ENCODE measurements at places on chromosomes 3 and 15.
A peak's percentile ranks its signal among the peaks of the same experiment; 100 is the strongest.

- DNase-seq = no peak
These were observed 18.4 kb upstream of the RHCG start for GRCh38 chr15:89514596-89515406.

DNA sequence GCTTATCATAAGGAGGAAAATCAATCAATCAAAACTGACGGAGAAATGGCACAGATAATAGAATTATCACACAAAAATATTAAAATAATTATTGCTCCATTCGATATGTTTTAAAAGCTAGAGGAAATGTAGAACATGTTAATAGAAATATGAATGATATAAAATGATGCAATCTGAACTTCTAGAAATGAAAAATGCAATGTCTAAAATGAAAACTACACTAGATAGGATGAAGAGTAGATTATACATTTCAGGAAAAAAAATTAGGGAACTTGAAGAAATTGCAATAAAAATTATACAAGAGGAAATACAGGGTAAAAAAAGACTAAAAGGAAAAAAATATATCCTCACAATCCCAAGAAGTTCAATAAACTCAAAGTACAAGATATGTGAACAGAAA is 80.2 kb upstream of the TP63 start:
- no peak for DNase-seq

DNA sequence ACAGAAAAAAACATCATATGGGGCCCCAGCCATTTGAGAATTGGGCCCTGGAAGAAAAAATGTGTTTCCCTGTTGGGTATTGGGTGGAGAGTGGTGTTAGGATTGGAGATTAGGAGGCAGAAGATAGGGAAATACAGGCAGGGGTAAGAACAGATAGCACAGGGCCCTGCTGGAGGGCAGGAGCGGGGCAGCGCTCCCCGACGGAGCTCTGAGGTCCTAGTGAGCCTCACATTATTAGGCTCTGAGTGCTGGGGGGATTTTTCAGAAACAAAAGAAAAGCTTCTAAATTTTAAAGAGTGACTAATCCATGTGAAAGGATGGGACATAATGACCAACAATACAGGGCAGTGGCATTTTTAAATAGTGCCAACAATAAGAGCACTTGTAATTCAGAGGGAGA is 241.2 kb downstream of the SOX2 start:
- no peak for DNase-seq

DNA sequence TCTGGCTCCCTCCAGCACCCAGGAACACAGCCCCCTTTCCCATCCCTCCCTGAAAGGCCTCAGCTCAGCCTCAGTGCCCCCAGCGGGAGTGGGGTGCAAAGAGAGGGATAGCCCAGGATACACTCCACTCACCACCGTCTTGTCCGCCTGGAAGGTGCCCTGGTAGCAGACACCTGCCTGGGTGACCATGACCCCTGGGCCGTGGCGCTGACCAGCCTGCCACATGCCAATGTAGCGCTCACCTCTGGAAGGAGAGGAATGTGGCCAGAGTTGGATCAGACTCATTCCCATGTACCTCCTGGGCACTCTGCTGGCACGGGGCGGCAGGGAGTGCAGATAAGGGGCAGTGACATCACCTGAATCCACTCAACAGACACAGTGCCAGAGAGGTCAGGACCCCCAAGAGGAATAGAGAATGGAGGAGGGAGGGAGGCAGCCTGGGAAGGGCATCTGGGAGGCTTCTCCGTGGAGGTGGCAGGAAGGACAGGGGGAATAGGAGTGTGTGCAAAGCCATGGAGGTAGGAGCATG is 13.1 kb downstream of the ALS2CL start:
- DNase-seq = no peak

DNA sequence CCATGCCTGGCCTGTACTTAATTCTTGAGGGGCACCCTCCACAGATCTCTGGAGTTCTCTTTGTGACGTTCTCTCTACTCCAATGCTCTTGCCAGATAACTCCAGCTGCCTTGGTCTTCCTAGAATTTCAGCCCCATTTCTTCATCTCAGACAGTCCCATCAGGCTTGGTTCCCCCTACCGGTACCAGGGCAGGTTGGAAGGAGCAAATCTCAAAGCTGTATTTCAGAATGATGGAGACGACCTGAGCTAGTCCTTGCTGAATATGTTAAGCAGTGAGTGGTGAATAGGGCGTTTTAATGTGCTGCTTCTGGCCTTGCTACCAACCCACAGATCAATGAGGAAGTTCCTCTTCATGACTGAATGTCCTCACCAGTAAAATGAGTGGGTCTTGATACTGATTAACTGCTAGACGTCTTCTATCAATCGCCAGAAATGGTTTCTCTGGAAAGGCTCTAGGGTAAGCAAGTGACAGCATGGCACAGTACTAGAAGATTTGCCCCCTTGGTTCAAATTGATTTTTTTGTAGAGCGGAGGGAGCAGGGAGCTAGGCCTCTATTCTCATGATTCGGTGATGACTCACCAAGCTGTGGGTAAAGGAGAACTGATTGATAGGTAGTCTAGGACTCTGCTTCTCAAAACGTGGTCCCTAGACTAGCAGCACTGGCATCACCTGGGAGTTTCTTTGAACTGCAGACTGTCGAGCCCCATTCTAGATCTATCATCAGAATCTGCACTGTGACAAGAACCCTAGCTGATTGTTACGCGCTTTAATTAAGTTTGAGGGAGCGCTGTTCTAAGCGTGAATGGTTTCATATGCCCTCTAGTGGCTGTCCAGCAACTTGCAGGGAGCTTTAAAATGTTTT is 67.8 kb downstream of the UBP1 start:
- DNase-seq = peak; percentile 41

DNA sequence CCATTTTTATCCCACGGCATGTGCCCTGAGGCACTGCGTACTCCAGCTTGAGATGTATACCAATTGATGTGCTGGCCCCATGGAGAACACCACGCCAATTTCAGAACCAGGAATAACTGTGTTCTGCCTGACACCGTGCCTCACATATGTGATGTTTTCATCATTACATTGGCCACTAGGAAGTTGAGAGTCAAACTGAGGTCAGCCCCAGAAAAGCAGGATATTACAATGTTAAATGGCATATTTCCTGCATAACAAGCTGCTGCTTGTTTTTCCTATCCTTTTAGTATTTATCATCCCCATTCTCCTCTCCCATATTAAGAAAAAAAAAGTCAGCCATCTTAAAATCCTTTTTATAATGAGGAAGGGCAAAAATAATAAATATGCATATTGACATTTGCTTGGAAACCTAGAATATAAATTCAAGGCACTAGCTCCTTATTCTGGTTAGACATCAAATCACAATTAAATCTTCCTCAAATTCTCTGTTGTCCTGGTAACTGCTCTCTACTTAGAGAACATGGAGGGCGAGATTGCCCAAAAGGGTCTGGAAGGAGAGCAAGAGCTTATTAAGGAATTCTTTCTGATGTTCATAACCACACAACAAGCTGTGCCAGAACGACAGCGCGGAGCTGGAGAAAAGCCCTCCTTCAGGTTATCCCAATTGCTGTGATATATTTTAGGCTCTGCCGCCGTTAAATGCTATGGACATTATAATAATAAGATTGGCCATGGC is 112.6 kb downstream of the UACA start:
- no peak for DNase-seq

DNA sequence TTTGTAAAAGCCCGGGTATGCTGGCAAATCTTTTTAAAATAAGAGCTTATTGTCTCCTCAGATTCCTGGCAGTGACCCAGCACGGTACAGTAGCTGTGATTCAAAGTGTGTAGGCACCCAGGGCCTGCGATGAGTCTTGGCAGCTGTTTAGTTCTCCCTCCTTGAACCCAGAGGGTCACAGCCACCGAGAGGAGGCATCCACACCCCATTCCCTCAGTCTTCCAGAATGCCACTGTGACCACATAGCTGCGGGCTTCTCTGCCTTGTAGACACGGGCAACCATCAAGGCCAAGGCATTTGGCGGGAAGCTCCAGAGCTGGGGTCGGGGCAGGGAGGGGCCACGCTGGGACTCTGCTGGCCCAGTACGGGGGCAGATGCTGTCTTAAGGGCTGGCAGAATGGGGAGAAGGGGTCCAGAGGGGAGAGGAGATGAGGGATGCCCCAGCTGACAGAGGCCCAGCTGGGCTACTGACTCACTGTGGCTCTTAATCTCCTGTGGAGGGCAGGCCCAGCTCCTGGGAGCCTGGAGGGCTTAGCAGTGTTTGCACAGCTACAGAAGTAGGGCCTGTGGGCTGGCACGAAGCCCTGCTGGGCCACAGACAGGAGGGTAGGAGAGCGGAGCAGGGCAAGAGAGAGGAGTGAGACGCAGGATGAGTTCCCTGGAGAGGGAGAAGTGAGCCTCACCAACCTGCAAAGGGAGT is 68.8 kb upstream of the DLG1 start:
- peak; percentile 59 for DNase-seq

GRCh38 chr3:190321789-190322603 is at the start of gene CLDN1:
CLDN1 (minus strand) TSS chr3:190322446; CDS start chr3:190322206, 240 bp downstream.
- peak; percentile 7 for DNase-seq

- DNase-seq = no peak
These were observed 454.7 kb downstream of the MAGI1 start for GRCh38 chr3:65584002-65584401.

GRCh38 chr3:51581524-51581923 is 43.0 kb downstream of the RAD54L2 start:
- no peak for DNase-seq

DNA sequence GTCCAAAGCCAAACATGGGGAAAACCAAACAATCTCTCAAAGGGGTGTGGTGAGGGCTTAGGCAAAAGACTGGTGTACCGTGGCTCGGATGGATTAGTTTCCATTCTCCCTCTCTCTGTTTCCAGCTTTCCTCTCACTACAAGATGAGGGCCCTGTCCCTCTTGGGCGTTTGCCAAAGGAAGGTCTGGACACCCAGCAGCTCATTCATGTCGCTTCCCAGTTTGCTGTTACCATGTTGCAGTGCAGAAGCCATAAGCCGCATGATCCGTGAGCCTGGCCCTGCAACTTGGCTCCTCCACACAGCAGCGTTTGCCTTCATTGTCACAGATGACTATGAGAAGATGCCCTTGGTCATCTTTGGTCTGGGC is 92.2 kb downstream of the APBA2 start:
- no peak for DNase-seq

DNA sequence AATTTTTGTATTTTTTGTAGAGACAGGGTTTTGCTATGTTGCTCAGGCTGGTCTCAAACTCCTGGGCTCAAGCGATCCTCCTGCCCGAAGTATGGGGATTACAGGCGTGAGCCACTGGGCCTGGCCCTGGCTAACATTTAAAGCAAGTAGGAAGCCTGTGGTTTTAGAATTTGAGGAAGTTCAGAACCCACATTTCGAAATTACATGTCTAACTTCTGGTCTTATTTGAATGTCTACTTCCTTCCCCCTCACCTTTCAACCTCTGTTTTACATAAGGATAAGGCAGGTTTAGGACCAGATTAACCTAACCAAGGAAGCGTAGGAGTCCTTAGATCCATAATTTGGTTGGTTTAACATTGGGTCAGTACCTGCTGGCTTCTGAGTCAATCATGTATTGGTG is 120.5 kb upstream of the PROK2 start:
- DNase-seq = no peak

- no peak for DNase-seq
These were observed 169.4 kb downstream of the SHQ1 start for GRCh38 chr3:72678867-72679266.

- no peak for DNase-seq
These were observed 957.1 kb downstream of the FHIT start for GRCh38 chr3:60294181-60294580.

- DNase-seq = no peak
These were observed 87.1 kb downstream of the DIPK2A start for GRCh38 chr3:144058713-144059112.

DNA sequence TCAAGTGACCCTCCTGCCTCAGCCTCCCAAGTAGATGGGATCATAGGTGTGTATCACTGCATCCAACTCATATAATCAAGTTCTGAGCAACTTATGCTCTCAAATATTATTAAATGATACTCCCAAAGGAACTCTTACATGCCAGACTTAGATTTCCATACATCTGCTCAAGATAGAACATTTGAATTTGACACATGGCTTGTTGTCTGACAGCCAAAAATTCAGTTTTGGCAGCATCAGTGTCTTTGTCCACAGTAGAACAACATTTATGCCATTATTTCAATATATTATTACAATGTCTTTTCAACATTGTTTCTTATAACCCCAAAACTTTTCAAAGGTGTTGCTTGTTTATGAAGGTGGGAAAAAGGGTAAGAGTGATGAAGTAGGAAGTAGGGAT is 116.2 kb downstream of the SUCNR1 start:
- no peak for DNase-seq

- no peak for DNase-seq
These were observed 5.7 kb downstream of the LRIG1 start for GRCh38 chr3:66494959-66495667.

DNA sequence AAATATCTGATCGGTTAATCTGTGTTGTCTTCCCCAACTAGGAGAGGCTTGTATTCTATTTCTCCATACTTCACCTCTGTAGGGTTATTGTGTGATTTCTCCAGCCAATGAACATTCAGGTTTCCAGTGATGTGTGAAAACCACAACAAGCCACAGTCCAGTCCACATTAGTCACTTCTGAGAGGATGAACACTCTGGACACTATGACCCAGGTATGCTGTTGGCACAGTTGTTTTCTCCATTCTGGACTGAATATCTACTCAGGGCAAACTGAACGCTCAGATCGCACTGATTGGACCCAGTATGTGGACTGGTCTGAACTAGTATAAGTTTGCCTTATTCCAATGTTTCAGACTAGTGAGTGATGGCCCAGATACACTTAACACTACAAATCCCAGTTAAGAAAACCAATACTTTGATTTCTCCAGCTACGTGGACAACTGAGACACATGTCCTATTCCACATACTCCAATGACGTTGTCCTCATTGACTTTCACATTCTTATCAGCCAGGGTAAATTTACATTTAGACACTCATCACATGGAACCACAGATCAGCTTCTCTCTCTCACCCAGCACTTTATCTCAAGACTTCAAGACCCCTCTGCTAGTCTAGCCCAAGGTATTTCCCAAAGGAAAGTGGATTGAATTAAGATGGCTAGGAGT is 587.4 kb upstream of the SGO1 start:
- DNase-seq = no peak

DNA sequence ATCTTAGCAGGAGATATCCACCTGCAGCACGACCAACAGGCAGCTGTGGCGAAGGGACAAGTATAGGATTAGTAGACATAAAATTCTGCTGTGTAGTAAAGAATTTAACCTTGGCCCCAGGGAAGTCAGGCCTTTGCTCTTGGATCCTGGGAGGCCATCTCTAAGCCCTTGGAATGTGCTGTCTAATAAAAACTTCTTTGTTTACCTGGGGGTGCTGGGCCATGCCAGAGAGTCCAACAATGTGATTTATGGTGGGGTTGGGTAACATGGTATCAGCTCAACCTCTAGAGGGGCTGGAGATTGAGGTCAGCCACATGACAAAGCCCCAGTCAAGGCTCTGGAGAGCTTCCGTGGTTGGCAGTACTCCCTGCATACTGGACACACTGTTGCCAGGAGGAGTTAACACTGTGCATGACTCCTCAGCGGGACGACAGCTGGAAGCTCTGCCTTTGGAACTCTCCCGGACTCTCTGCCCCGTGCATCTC is 52.4 kb downstream of the HEG1 start:
- no peak for DNase-seq

- DNase-seq = no peak
These were observed 43.9 kb downstream of the LYZL4 start for GRCh38 chr3:42366550-42366949.

- no peak for DNase-seq
These were observed 210.8 kb upstream of the NR2E3 start for GRCh38 chr15:71599418-71600151.
